ENCODE measurements at places on chromosomes 12 and 14.

DNA sequence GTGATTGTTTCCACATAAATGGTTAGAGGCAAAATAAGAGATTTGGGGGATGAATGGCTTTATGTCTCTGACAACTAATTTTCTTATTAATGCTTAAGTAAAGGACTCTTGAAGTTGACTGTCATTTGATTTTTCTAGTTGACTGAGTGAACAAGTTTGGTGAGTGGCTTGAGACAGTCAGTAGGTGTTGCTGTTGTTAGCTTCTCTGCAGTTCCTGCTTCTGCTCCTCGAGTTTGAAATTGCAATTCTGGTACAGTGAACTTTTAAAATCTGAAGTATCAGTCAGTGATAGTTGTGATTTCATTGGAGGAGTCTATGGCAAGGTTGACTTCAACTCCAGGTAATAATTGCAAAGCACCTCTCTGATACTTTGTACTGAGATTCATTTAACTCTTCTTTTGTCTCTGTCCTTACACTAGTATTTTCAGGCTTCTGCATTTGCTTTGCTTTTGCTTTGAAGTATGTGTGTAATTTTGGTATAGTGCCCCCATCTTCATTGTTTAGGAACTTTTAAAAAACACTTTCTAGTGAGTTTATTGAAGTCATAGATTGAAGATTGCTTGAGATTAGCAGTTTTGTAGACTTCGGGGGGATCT is 415.5 kb downstream of the PCNX1 start:
- no peak for DNase-seq

DNA sequence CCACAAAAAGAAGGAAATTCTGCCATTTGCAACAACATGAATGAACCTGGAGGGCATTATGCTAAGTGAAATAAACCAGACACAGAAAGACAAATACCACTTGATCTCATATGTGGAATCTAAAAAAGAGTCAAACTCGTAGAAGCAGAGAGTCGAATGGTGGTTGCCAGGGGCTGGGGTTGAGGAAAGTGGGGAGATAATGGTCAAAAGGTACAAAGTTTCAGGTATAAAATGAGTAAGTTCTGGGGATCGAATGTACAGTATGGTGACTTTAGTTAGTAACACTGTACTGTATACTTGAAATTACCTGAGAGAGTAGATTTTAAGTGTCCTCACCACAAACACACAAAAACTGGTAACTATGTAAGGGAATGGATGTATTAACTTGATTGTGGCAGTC is 129.4 kb downstream of the PPM1H start:
- no peak for DNase-seq

DNA sequence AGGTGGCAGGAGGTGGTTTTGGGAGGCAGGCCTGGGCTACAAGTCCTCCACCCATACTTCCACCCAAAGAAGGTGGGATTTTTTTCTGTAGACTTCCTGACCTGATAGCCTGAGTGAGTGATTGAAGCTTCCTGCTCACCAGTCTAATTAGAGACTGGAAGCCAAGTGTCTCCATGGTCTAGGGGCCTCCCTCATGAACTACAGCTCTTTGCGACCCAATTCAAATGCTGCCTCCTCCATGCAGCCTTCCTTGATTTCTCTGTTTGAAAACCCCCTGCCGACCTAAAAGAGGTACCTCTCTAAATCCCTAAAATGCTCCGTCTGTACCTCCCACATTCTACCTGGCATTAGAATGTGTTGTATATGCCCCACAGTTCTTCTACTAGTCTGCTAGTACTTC is 124.9 kb downstream of the PLXNC1 start:
- no peak for DNase-seq

- DNase-seq = no peak
Observed at GRCh38 chr14:73443758-73444157, 14.6 kb downstream of the NUMB start.
